ENCODE measurements at places on chromosomes 1 and 21.

GRCh38 chr21:23543333-23543732, 2063.9 kb downstream of the MRPL39 start:
- no peak for DNase-seq

DNA sequence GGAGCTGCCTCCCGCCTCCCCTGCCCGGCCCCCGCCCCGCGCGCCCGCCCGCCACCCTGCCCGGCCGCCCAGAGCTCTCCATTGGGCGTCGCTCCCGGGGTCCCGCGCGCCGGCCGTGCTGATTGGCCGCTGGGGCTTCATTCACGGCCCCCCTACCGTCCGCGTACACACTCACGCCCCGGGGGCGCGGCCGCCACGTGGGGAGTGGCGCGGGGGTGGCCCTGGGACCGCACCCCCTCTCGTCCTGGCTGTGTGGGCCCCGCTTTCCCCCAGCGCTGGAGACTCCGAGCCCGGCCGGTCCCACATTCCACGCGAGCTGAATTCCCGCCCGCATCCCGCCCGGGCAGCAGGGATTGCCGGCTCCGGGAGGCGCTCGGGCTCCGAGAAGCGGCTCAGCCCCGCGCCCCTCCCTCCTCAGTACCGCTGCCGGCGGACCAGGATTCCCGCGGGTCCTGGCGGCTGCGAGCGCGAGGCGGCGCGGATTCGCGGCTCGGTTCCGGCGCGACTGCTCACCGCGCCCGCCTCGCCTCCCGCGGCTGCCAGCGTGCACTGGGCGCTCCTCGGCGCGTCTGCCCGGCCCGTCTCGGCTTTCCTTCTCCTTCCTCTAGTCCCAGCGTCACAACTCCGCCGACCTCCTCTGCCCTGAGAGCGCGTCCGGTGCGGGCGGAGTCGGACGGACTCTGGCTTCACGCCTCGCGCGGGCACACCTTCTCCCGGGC, 450 bp upstream of the POU3F1 start:
- peak; percentile 93 for DNase-seq

DNA sequence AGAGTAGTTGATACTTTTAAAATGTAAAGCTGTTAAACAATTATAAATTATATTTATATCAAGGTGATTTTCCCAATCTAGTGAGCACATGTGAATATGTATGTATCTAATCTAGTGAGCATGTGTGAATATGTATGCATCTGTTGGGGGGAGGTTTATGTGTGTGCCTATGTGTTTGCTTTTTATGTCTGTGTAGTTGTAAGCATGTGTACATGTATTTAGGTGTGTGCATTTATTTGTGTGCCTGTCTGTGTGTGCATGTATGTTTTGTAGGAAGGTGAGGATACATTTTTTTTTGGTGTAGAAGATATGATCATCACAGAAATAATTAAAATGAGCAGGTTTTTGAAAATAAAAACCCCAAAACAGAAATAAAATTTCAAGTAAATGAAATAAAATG, 318.9 kb upstream of the CHRM3 start:
- no peak for DNase-seq

DNA sequence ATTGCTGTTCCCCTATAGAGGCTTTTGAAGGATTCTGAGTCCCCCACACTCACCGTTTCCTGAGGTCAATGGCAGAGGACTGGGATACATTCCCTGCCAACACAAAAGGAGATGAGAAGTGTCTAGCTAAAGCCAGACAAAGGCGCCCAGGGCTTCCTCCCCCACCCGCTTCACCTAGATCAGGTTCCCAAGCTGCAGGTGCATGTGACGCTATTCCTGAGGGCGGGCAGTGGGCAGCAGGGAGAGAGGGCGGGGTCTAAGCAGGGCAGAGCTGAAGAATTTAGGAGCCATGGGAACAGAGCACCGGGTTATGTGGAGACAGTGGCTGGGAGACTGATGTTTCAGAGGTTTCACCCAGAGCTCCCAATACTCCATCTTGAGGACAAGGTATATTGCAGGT, 6.0 kb upstream of the ARHGEF2 start:
- no peak for DNase-seq

DNA sequence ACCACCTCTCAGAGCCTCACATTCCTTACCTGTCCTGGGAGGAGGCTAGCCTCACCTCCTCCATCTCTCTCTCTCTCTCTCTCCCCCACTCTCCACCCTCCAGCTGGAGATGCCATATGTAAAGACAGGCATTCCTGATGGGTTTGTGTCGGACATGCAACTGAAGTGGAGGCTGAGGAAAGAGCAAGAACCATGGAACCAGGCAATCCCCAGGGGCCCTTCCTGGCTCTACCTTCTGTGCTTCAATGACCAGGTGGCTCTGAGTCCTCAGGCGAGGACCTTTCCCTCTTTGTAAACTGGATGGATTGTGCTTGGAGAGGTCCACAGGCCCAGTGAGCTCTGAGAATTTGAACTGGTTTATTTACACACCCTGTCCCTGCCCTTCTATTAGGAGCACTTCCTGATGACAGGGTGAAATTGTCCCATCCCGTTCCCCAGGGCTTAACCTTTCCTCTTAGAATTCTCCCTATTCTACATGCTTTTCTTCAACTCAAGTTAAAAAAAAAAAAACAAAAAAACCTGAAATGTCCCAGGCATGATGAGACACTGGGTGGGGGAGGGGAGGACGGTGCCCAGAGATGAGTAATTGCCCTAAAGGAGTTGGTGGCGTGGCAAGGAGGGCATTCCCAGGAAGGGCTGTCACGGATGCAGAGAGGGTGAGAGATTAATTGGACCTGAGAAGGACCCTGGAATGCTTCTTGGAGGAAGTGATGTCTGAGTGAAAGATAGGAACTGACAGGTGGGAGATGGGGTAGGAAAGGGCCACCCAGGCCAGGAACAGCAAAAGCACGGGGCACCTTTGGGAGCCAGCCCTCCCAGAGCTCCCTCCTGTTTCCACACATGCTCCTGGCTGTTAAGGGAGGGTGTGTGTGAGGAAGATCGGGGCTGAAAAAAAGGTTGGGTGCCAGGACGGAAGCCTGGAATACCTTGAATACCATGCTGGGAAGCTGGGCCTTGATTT, 50.2 kb upstream of the WASF2 start:
- DNase-seq, result peak; percentile 70

GRCh38 chr1:220526294-220526693, 1.6 kb upstream of the MARK1 start:
- no peak for DNase-seq

GRCh38 chr1:246566813-246567645, 773 bp downstream of the CNST start:
- DNase-seq, result no peak

DNA sequence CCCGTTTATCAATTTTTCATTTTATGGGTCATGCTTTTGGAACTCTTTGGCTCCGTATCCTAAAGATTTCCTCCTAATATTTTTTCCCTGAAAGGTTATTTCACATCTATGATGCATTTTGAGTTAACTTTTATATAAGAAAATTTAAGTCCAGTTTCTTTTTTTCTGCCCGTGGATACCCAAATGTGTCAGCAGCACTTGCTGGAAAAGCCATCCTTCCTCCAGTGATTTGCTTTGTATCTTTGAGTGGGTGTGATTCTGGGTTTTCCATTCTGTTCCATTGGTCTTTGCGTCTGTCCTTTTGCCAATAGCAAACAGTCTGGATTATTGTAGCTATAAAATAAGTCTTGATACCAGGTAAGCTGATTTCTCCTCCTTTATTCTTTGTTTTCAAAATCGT, 15.6 kb upstream of the ABCG1 start:
- no peak for DNase-seq

- DNase-seq, result peak; percentile 5
These were observed 135.8 kb upstream of the B3GALT2 start for GRCh38 chr1:193322211-193322610.

- no peak for DNase-seq
These were observed 65.6 kb downstream of the MDM4 start for GRCh38 chr1:204581759-204582158.
